PC-3 (cell line): ENCODE measurements at places on chromosomes 11 and 22.

GRCh38 chr11:85377901-85378300 lies 249.2 kb downstream of the DLG2 start:
- peaks cover 8% of the 10 kb centered on the region; the same call in 1 of the 2 replicates for H3K27me3 ChIP-seq
- no peak overlapping the region for H3K4me3 ChIP-seq
- H3K4me1 ChIP-seq: no peaks in the 10 kb centered on the region
- DNase-seq: no peak

DNA sequence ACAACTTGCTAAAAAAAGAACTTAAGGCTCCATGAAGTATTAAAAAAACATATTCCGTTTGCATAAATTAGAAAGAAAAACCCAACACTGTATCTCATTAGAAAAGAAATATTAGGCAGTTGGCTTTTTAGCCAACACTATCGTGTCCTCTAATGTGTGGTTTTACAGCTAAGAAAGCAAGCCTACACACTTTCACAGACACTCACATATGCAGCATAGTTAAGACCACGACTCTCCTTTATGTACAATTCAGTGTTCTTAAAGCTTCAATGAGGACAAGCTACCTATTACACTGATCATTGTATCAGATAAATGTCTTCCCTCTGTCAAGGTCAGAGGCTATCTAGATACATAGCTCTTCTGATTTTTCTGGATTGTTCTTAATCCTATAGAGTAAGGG lies 80.1 kb downstream of the PICALM start:
- no peaks in the 10 kb centered on the region for H3K27me3 ChIP-seq
- H3K36me3 ChIP-seq: peaks cover 4% of the 10 kb centered on the region
- H3K4me3 ChIP-seq: no peak overlapping the region
- no peak for DNase-seq
- no peaks in the 10 kb centered on the region; the same call in 1 of the 2 replicates for H3K4me1 ChIP-seq

GRCh38 chr11:108599978-108600377 lies 6.4 kb upstream of the EXPH5 start:
- H3K27me3 ChIP-seq: no peaks in the 10 kb centered on the region
- no peak overlapping the region for H3K4me3 ChIP-seq
- no peak for DNase-seq
- H3K4me1 ChIP-seq: peaks cover 13% of the 10 kb centered on the region
- H3K36me3 ChIP-seq: no peaks in the 10 kb centered on the region

DNA sequence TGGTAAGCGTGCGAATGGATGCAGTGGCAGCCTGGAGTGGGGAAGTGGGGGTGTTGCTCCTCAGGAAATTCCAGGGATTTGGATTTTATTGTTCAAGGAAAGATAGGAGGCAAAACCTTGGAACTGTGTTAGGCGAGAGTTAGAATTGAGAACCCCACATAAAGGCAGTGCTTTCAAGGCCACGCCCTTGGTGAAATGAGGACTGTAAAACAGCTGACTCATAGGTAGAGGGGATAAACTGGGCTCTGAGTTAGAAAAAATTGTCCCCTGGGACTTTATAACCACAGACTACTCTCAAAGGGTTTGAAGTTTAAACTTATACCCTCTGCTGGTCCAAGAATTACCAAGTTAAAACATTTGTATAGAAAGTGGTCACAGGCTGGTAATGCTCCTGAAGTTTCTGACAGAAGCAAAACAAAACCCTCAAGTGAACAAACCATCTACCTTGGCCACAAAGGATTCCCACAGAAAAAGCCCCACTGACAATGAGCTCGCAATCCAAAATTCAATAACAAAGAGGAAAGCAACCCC lies 250.3 kb upstream of the TBCEL start:
- H3K4me3 ChIP-seq: no peak overlapping the region
- peaks cover 11% of the 10 kb centered on the region for H3K4me1 ChIP-seq
- no peak overlapping the region for H3K27ac ChIP-seq
- peak; percentile 63 for DNase-seq
- H3K27me3 ChIP-seq: peaks cover 29% of the 10 kb centered on the region
- H3K36me3 ChIP-seq: no peaks in the 10 kb centered on the region

DNA sequence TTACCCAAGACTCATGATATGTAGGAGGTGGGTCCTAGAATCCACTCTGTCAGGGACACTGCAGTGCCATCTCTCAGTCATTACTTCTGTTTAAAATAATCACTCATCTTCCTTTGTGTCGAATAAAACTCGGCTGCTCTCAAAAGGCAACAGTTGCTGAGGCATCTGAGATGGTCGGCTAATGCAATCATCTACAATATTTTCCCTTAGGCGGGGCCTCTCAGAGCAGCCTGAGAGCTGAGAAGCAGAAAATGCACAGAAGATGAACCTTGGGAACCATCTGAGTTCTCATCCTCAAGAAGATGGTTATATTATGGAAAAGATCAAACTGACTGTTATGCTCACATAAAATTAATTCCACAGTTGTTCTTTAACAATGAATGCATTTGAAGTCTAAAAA lies 1518.2 kb upstream of the TENM4 start:
- H3K36me3 ChIP-seq: no peaks in the 10 kb centered on the region
- no peak overlapping the region for H3K4me3 ChIP-seq
- H3K27me3 ChIP-seq: no peaks in the 10 kb centered on the region
- H3K27ac ChIP-seq: peak overlapping the region; percentile 53

DNA sequence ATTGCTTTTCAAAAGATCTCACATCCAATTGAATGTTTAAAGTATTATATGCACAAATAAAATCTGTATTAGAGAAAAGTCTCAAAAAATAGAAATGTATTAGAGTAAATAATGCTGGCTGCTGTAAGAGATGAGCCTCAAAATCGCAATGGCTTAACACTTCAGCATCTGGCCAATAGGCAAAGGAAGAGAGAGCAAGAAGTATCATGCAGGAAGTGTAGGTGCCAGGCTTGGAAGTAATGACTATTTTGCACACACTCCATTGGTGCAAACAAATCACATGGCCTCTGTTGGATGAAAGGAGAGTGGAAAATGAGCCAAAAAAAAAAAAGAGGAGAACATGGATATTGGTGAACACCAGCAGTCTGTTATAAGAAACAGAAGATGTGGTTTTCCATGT lies 193.0 kb upstream of the E2F8 start:
- no peaks in the 10 kb centered on the region for H3K36me3 ChIP-seq
- H3K27ac ChIP-seq: no peak overlapping the region
- no peak for DNase-seq
- H3K27me3 ChIP-seq: no peaks in the 10 kb centered on the region

DNA sequence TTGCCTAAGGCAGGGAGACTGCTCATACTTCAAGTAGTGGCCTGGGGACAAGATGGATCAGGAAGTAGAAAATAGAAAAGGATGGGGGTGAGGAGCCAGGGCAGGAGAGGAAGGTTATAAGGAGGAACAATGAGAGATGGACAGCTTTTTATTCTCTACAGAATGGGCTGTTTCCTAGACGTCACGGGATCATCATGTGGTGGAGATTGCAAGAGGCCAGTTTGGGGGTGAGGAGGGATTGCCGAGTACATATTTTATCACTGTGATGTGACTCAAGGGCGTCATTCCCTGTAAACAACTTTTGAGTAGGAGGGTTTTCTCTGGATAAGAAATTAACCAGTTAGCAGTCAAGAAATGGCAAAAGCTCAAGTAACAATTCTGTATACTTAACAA lies 406.3 kb downstream of the ETS1 start:
- H3K4me3 ChIP-seq: no peak overlapping the region
- H3K36me3 ChIP-seq: no peaks in the 10 kb centered on the region
- DNase-seq: no peak
- no peaks in the 10 kb centered on the region for H3K27me3 ChIP-seq

- peak; percentile 27 for DNase-seq
- H3K27me3 ChIP-seq: no peaks in the 10 kb centered on the region
- peaks cover 35% of the 10 kb centered on the region for H3K4me1 ChIP-seq
Observed at GRCh38 chr11:101914341-101914737, 471 bp upstream of the CEP126 start.

DNA sequence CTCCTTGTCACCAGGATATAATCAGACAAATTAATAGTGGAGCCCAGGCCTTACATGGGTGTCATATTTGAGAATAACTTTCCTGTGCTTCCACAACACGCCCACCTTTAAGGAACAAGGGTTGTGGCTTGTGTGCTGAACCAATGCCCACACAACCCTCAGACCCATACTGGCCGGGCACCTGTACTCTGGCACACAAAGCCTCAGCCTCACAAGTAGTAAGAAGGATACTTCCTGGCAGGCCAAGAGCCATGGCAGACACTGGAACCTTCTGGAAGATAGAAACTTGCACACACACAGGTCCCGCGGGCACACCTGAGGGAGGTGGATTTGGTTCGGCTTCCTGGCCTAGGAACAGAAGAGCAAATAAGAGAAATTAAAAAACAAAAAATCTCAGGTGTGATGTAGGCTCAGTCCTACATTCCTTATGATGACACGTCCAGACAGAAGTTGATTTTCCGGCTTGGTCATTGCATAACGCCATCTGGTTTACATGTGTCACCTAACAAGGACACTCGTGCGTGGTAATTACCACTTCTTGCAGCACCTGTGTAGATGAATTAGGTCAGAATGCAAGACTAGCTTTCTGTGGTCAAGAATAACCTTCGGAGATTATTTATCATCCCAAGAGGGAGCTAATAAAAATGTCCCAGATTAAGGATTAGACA lies 5.8 kb upstream of the BRD1 start:
- peak; percentile 57 for DNase-seq
- H3K4me1 ChIP-seq: peaks cover 12% of the 10 kb centered on the region
- H3K4me3 ChIP-seq: no peak overlapping the region
- H3K27me3 ChIP-seq: no peaks in the 10 kb centered on the region
- H3K36me3 ChIP-seq: no peaks in the 10 kb centered on the region

DNA sequence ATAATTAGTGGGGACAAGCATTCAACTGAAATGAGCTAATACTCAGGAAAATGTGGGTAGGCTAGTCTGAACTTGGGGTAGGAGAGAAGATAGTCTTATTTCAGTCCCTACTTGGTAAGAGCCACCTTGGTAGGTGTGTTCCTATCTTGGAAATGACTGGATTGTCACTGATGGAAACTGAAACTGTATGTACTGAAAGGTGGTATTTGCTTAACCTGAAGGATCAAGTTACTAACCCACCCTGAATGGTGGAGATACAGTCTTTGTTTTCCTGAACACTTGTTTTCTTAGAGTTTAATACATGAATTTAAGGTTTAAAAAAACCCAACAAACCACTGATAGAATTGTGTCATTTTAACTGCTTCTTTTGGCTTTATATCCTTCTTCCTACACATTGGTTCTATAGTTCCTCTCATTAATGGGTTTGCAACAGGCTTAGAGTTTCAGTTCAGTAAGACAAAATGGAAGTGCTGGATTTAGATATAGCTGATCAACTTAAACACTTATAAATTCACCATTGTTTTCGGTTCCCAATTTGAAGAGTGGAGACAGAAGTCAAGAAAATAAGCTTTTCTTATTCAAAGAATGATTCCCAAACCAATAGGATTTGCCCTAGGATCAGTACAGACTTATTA lies 4.2 kb downstream of the FAR1 start:
- peak; percentile 17 for DNase-seq
- peaks cover 16% of the 10 kb centered on the region for H3K4me1 ChIP-seq
- no peak overlapping the region for H3K27ac ChIP-seq
- H3K4me3 ChIP-seq: no peak overlapping the region

GRCh38 chr11:57491371-57492061 lies 24.0 kb downstream of the SLC43A1 start:
- no peaks in the 10 kb centered on the region for H3K27me3 ChIP-seq
- DNase-seq: no peak
- H3K36me3 ChIP-seq: no peaks in the 10 kb centered on the region; the same call in 1 of the 2 replicates
- no peaks in the 10 kb centered on the region for H3K4me1 ChIP-seq
- H3K4me3 ChIP-seq: no peak overlapping the region
- no peak overlapping the region for H3K27ac ChIP-seq

DNA sequence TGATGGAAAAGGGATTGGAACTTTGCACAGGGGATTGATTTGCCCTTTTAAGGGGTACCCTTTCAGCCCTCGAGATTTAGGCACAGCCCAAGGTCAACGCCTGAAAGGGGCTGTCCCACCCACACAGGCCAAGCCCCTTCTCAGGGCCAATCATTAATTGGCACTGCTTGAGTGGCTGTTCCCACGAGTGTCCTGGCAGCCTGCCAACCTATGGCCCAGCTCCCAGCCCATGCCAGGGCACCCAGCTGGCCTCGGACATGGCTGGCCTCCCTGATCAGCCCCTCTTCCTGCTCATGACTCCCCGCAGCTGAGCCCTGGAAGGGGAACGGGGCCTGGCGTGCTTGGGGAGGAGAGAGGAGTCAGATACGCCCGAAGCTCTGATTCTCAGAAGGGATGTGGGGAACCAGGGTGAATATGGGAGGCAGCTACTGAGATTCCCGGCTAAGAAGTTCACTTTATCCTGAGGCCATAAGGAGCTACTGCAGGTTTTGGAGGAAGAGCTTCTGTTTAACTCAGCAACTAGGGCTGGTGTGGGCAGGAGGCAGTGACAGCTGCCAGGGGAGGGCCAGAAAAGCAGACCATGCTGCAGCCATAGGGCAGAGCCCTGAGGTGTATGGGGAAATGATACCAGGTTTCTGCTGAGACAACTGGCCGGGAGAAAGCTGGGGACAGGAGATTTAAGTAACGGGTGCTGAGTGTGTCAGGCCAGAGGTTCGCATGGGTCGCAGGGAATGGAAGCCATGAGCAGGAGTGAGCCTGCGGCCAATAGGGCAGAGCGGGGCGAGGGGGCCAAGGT lies 30.0 kb downstream of the WNT7B start:
- H3K27ac ChIP-seq: no peak overlapping the region
- no peak overlapping the region for H3K4me3 ChIP-seq
- no peak for DNase-seq

- H3K27me3 ChIP-seq: no peaks in the 10 kb centered on the region
- H3K4me3 ChIP-seq: no peak overlapping the region
- H3K27ac ChIP-seq: no peak overlapping the region
- H3K4me1 ChIP-seq: no peaks in the 10 kb centered on the region
- DNase-seq: peak; percentile 58
Observed at GRCh38 chr22:31556627-31557203, 60.4 kb downstream of the SFI1 start.

DNA sequence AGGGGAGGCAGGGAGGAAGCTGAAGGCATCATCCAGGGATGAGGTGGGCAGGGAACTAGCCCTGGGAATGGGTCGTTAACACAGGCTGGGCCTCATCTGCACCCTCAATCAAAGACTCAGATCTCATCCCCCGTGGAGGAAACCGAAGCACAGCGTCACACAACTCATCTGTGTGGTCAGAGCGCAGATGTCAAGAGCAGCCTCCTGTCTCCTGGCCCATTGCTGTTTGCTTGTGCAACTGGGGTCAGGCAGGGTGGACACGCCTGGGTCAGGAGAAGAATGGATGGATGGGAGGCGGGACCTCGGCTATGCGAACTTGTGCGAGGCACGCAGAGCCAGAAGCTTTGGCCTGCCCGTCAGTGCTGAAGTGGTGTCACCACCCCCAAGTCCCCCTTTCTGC lies 218.1 kb downstream of the CEP164 start:
- no peak overlapping the region for H3K4me3 ChIP-seq
- H3K27ac ChIP-seq: no peak overlapping the region
- no peak for DNase-seq

- H3K27me3 ChIP-seq: no peaks in the 10 kb centered on the region; the same call in 1 of the 2 replicates
- DNase-seq: no peak
- no peaks in the 10 kb centered on the region for H3K36me3 ChIP-seq
- no peak overlapping the region for H3K4me3 ChIP-seq
- H3K4me1 ChIP-seq: no peaks in the 10 kb centered on the region
Observed at GRCh38 chr22:48553694-48554308, 1273.9 kb downstream of the BRD1 start.
